HepG2 (cell line): ENCODE measurements at places on chromosomes 6 and 20. TPM values are rescaled to one million over a fixed set of nuclear protein-coding genes. Genes with fewer than 3 reads are reported as not detected.

The ARFGEF3 gene
- total RNA-seq, result 0.60 and 0.97 TPM in 2 replicates

The BMP5 gene
- not detected in 2 replicates for total RNA-seq

The DOK5 gene
- not detected in 2 replicates for total RNA-seq

GRCh38 chr6:168057836-168058235 is 21.2 kb downstream of the FRMD1 start:
- DNase-seq, result no peak

- DNase-seq, result no peak
Measured at GRCh38 chr6:129195643-129196042, 312.7 kb downstream of the LAMA2 start.

- DNase-seq, result no peak
Measured at GRCh38 chr20:32621071-32621890, 36.1 kb upstream of the NOL4L start.

DNA sequence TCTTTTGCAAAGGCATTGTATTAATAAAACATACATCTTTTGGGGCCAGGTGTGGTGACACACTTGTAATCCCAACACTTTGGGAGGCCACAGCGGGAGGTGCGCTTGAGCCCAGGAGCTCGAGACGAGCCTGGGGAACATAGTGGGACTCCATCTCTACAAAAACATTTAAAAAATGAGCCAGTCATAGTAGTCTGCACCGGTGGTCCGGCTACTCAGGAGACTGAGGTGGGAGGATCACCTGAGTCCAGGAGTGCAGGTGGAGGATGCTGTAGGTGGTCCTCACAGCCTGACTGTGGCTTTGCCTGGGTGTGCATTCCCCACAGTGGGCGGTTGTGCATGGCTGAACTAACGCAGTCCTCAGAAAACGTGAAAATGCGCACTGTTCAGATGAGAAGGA is 162.5 kb downstream of the DLL1 start:
- DNase-seq, result no peak

DNA sequence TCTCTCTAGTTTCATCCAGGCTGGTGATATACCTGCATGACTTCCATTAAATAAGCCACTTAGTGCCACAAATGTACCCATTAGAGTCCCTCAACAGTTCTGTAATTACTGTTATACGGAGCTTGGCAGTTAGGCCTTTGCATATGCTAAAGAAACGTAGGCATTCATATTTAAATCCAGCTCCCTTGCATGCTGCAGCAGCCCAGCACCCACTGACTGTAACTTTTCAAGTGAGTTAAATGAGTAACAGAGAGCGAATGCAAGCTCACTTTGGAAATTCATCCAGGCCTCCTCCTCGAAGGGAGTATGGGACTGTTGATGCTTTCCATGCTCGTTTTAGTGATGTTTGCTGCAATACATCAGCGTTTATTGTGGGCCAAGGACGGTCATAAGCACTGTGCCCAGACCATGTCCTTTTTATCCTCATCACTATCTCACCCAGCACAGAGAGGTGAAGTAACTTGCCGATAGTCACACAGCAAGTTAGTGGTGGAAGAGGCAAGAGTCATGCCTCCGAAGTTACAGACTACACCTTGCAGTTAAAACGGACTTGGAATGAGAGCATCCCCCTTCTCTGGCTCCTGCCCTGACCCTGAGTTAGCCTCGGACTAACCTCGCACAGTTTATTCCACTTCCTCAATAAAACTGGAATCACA is 179.4 kb upstream of the PDE10A start:
- no peak for DNase-seq

DNA sequence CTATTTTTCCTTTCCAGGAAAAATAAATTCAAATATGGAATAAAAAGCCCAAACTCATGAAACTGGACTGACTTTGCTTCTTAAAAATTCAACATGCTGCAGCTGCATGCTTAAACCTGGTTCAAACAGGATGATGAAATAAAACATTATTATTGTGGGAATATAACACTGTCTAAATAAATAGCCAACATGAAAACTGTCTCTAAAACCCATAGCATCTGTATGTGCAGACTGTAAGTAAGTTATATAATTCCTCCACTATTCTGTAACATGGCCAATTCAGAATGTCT is 30.4 kb upstream of the AHI1 start:
- no peak for DNase-seq
